ENCODE measurements at places on chromosomes 1 and 21. TPM values are rescaled to one million over a fixed set of nuclear protein-coding genes. Genes with fewer than 3 reads are reported as not detected.

DNA sequence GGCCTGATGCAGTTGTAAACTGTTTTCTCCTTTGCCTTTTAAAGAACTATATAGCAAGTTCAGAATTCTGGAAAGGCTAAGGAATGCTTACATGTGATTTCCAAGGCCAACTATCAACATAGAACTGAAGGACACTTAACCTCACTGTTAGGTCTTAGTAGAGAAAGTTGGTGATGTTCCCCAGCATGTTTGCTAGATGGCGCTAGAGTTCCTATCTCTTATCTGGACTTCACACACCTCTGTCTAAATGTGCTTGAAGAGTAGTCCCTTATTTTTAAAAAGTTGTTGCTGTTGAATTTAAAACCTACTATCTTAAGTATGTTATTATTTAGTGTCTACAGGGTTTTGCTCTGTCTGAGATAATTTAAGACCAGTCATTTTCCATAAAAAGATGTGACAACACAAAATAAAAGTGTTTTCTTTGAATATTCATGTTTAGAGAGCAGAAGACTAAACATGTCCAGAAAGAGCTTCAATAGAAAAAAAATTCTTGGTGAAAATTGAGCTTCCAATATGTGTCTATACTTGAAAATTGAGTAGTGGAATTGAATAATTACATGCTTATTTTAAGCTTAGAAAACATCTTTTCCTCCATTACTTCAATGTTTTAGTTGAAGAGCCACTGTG lies 237.3 kb downstream of the S1PR1 start:
- peak; percentile 67 for DNase-seq

DNA sequence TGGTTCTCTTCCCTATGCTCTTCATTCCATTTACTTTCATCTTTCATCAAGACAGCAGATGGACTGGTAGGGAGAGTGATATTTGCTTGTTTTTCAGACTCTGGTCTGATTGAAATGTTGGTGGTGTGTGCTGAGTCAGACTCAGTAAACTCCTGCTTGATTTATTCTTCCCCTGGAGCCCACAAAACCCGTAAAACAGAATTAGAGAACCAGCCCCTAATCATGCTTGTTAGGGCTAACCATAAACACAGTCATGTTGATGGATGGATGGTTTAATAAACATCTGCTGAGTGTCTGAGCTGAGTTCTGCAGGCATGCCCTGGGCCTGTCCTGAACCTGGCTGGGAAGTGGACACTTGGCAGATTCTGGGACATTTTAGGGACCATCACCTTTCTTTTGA lies 24.8 kb downstream of the NOS1AP start:
- no peak for DNase-seq

- peak; percentile 82 for DNase-seq
Measured at GRCh38 chr1:91650764-91651163, 150.1 kb downstream of the CDC7 start.

DNA sequence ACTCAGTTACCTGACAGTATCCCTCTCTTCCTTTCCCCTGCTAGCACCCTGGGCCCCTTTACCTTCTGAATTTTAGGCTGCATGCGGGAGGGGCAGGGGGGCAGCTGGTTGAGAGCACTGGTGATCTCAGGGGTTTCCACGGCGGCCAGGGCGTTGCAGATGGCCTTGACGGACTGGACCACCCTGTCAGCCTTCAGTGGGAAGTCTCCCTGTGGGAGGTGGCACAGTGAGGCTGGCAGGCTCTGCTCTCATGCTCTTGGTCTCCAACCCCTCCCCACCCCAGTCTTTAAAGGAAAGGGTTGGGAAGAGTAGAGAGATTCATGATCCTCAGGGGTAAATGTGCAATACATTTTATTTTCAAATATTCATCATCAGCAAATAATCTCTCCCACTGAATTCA lies 36.9 kb downstream of the PIK3C2B start:
- DNase-seq: no peak

DNA sequence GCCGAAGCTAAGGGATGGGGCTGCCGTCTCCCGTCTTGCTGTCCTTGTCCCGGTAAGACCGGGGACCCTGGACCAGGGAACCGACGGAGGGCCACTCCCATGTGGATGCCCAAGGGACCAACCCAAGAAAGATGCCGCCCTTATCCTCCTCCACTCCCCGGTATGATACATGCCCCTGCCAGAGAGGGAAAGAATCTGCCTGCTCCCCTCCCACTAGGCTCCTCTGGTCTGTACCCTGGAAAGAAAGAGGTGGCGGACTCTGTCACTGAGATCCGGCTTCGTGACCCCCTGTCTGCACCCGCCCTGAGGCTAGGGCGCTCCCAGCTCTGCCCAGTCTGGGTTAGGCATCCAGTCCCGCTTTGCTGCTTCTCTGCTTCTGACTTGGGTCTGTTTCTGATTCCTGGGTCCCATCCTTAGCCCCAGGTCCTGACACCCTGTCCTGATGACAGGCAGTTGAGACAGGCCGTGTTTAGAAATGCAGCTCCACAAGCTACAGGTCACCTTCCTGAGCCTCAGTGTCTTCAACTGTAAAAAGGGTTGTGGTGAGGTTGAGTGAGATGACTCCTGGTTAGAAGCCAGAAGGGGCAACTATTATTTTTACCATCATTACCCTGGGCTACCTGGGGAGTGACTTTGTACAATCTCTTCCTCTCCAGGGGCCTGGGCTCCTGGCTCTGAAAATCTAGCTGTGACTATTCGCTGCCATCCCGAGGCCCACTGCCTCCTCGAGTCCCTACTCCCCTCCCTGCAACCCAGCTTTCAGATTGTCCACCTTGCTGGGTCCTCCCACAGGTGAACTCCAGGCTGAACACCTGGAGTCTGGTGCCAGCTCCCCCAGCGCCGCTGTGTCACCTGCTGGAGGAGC lies 3.7 kb downstream of the MATN1 start:
- DNase-seq: no peak

- peak; percentile 46 for DNase-seq
Measured at GRCh38 chr1:215637041-215637573, 70.0 kb downstream of the KCTD3 start.

DNA sequence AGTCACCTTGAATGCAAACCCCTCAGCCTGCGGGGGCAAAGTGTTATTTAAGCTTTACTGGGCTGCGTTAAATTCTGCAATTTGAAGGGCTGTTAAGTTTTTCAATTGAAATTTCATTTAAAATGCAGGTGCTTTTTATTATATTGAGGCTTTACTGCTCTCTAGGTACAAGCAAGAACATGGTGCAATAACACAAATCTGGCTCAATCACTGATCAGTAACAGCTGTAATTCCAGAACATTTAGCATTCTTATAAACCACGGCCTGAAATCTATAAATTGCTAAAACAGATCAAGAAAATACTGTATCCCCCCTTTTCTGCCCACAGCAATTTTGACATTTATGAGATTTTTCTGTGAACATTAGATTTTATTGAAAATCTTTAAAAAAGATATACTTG lies 322.8 kb downstream of the KCTD3 start:
- DNase-seq: no peak

- no peak for DNase-seq
Measured at GRCh38 chr21:21713651-21714180, 715.5 kb downstream of the NCAM2 start.

- DNase-seq: no peak
Measured at GRCh38 chr1:115331558-115332331, 6.3 kb downstream of the NGF start.

The KRTAP21-2 gene
- total RNA-seq: not detected

The KCNJ9 gene
- not detected for total RNA-seq

The FOXO6 gene
- 2.9 TPM for total RNA-seq

The FAM3B gene
- total RNA-seq: 18.1 TPM

The CFHR1 gene
- total RNA-seq: 0.21 TPM

The FHAD1 gene
- 25.9 TPM for total RNA-seq

The RHD gene
- not detected for total RNA-seq
